A549 treated with AZD2906 at 1 μM for 4 hours (cell line): ENCODE measurements at places on chromosomes 3 and 15. TPM values are rescaled to one million over a fixed set of nuclear protein-coding genes. Genes with fewer than 3 reads are reported as not detected.

The DPPA4 gene
- total RNA-seq, result not detected in 5 replicates

The TEX9 gene
- 3.5 to 4.9 TPM (median 4.3 TPM) in 5 replicates for total RNA-seq

The LRRIQ4 gene
- not detected in 5 replicates for total RNA-seq

The CAV3 gene
- total RNA-seq, result 0.16 TPM in 1 of 5 replicates, not detected in the others

The SAMMSON gene
- total RNA-seq, result 0.05 TPM in 1 of 5 replicates, not detected in the others
